ENCODE measurements at places on chromosomes 12 and 14. TPM values are rescaled to one million over a fixed set of nuclear protein-coding genes. Genes with fewer than 3 reads are reported as not detected.

GMFB gene
- total RNA-seq, result 56.4 TPM

DNAJC22 gene
- total RNA-seq, result not detected

RNASE7 gene
- total RNA-seq, result 5.5 TPM

PTCSC3 gene
- not detected for total RNA-seq

SYNDIG1L gene
- total RNA-seq, result not detected

NELL2 gene
- 3.9 TPM for total RNA-seq

CACNA2D4 gene
- not detected for total RNA-seq

KRT86 gene
- 0.08 TPM for total RNA-seq

SLCO1B3 gene
- not detected for total RNA-seq

CLEC14A gene
- not detected for total RNA-seq

ATF7 gene
- total RNA-seq, result 11.1 TPM

IAPP gene
- total RNA-seq, result not detected

TMEM52B gene
- total RNA-seq, result not detected

CEP83 gene
- total RNA-seq, result 6.3 TPM

LHX5 gene
- total RNA-seq, result 1.2 TPM

All from hair follicular keratinocyte (primary cell).